Dermis blood vessel endothelial cell (primary cell): ENCODE measurements at places on chromosomes 3 and 15.

GRCh38 chr15:55250392-55250791, 39.2 kb downstream of the RAB27A start:
- DNase-seq = no peak

- DNase-seq = no peak
Measured at GRCh38 chr3:72313308-72313707, 528.4 kb upstream of the PROK2 start.

DNA sequence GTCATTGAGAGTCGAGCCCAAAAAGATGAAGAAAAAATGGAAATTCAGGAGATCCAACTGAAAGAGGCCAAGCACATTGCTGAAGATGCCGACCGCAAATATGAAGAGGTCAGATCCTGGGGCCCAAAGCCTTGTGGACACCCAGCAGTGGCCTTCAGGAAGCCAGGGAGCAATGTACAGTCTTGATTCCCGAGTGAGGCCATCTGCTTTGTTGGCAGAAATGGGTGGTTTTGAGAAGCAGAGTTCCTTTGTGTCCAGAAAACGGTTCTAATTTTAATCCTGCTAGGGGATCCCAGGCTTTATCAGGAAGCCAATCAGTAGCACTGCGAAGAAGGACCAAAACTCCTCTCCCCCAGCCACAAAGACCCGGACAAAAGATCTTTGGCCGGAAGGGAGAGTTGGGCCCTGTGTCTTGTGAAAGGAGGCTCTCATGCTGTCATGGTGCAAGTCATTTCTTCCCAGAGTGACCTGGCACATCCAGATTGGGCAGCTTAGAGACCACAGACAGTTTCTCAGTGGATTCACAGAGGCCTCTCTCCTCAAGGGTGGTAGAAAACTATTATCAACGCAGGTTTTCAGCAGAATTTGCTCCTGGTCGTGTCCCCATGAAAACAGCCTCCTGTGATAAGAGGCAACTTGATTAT, 17.1 kb downstream of the TPM1 start:
- DNase-seq = no peak

- peak; percentile 41 for DNase-seq
Measured at GRCh38 chr15:47516972-47517371, 200.3 kb upstream of the SEMA6D start.

DNA sequence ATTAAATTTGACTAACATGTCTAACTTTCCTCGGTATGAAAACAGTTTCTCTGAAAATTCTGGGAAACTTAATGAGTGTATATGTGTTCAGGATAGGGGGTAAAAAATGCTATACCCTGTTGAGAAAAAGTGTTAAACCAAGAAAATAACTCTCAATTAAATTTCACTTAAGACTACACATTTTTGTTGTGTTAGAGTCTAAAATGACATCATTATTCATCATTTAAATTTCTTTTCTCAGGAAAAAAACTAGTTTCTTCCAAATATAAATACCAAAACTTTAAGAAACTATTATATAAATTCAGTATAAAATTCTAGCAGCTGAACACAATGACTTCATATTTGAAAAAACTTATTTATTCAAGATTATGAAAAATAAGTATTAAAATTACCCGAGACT, 52.2 kb downstream of the ZNF148 start:
- DNase-seq = no peak
